Thymus (tissue), 14 donors: ENCODE measurements at places on chromosomes 3 and 15.

DNA sequence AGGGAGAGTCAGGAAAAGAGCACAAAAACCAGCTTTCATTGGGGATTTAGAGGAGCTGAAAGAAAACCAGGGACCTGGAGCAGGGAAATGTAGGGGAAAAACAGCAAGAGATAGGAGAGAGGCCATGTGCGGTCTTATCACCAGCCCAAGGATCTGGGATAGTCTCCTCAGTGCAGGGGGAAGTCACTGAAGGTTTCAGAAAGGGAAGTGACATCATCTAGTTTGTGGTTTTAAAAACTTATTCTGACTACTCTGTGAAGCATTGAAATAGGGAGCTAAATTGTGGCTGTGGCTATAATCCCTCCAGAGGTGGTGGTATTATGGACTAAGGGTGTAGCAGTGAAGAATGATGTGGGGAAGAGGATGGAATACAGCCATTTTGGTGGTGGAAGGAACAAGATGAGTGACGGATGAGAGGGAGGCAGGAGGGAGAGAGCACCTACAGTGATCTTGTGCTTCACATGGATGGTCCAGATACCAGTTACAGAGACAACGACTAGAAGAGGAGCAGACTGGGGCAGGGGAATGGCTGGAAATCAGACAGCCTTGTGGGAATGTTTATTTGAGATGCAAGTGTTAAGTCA lies 72.7 kb downstream of the HMG20A start:
- no peak for DNase-seq

DNA sequence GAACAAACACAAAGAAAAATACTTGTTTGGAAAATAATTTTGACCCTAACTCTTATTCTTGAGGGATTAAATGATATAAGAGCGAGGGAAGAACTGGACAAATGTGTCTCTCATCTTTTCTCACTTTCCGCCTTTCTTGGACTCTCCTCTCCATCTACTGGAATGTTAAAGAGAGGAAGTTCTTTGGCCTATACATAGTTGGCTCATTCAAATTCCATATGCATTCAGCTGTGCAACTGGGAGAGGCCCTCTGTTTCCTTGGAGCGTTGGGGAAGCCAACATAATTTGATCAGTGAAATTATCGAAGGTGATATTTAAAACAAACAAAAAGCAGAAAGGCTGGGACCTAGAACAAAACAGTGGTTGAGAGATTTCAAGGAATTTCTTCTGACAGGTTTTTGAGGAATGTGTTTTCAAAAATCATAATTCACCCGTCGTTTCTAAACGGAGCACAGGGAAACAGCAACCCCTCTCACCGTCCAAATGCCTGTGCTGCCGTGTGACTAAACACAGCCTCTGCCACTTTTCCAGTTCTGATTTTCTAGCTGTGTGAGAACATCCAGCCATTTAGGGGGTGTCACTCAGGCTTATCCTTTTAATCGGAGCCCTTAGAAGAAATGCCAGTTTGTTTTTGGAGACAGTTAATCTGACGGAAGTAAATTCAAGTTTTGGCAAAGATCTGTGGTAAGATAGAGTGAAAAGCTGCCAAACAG lies 489.9 kb downstream of the SOX2 start:
- DNase-seq: no peak

GRCh38 chr3:156742401-156742800 lies 68.0 kb downstream of the TIPARP start:
- DNase-seq: no peak

GRCh38 chr15:97026781-97027180 lies 696.3 kb downstream of the NR2F2 start:
- DNase-seq: no peak

- no peak for DNase-seq
These were observed 154.0 kb upstream of the PRICKLE2 start for GRCh38 chr3:64379221-64379620.

GRCh38 chr3:30826531-30826942 lies 67.9 kb downstream of the GADL1 start:
- no peak for DNase-seq

- no peak for DNase-seq
These were observed 38.1 kb downstream of the C3orf70 start for GRCh38 chr3:185114756-185115155.

- no peak for DNase-seq
These were observed 34.0 kb upstream of the PCSK6 start for GRCh38 chr15:101523560-101523940.

DNA sequence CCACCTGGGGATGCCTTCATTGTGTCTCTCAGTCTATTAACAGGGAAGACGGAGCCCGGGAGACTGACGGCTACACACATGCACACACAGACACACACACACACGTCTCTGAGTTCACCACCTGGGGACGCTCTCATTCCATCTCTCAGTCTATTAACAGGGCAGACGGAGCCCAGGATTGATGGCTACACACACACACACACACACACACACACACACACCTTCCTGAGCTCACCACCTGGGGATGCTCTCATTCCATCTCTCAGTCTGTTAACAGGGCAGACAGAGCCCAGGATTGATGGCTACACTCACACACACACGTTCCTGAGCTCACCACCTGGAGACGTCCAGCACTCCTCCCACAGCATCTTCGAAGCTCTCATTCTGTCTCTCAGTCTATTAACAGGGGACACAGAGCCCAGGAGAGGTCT lies 143.9 kb downstream of the OR4M2 start:
- no peak for DNase-seq

DNA sequence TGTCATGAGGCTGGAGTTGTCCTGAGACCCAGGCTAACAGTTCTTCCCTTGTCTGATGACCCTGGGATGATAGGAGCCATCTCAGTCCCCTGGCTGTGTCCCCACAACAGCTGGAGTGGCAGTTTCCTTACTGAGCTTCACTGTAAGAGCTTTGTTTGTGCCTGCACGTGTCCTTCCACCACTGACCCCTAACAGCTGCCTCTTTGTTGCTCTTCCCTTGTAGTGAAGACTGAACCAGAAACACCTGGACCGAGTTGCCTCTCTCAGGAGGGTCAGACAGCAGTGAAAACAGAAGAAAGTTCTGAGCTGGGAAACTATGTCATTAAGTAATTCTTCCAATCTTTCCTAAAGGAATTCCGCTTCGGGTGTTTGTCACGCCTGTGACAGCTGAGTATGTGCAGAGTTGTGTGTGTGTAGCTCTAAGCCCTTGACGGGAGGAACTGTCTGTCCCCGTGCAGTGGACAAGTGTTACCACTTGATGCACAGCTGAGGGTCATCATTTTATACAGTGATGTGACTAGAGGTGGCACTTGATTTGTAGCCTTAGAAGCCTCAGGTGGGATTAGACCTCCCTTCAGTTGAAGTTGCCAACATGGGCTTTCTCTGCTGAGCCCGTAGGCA lies 25.0 kb downstream of the MAP6D1 start:
- no peak for DNase-seq

DNA sequence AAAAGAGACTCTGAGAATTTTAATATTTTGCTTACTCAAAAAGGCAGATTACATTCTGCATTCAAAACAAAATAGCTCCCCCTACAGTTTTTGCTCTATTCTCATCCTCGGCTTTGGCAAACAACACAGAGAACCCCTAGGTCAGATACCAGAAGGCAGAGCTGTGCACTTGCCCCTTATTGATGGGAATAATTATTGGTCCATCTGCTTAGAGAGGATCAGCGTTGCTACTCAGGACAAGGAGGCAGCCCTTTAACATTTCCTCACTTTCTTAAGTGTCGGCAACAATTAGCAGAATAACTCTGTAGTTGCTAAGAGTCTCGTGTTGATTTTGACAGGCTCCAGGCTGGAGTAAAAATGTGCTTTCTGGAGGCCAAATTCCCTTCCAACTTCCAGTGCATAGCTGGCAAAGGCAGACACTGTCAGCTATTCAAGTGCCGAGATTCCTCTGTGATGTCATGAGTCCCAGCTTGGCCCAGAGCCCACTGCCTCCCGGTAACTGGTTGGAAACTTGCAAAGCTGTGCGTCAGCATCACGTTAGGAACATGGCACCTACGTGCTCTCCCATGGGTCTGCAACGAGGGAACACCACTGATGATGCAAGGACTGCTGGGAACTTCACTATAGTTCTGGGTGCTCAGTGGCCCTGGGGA lies 482.7 kb upstream of the ADAMTS9 start:
- no peak for DNase-seq

DNA sequence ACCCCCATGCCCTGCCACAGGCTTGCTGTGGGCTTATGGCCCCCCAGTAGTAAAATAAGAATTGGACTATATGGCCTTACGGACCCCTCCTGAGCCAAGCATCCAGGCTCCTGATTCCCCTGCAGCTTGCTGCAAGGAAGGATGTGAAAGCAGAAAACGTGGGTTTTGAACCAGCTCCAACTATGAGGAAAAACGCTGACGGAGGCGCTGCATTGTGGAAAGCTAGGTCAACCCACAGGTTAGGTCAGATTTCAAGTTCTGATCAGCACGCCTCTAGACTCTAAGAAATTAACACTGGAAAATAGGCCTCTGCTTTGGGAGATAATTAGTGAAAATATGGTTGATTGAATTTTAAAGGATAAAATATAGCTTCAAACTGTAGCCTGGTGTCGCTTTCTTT lies 195.4 kb upstream of the HES1 start:
- DNase-seq: no peak

DNA sequence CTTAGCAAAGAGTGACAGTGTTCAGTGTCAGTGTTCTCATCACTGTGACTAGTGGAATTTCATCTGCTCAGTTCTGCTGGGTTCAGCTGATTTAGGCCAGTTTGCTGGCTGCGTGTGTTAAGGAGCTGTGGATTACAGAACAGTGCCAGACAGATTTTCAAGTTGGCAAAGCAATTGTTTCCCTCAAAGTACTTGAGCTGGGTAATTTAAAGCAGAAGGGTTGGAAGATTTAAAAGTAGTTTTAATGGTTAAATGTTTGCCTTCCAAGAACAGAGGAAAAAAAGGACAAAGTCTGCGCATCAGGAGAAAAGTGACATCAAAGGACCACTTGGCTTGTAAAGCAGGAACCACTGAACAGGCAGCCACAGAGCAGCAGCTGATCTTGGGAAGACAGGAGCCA lies 8.7 kb downstream of the ESYT3 start:
- no peak for DNase-seq

- DNase-seq: no peak
These were observed 33.0 kb downstream of the SNRK start for GRCh38 chr3:43319376-43319775.

DNA sequence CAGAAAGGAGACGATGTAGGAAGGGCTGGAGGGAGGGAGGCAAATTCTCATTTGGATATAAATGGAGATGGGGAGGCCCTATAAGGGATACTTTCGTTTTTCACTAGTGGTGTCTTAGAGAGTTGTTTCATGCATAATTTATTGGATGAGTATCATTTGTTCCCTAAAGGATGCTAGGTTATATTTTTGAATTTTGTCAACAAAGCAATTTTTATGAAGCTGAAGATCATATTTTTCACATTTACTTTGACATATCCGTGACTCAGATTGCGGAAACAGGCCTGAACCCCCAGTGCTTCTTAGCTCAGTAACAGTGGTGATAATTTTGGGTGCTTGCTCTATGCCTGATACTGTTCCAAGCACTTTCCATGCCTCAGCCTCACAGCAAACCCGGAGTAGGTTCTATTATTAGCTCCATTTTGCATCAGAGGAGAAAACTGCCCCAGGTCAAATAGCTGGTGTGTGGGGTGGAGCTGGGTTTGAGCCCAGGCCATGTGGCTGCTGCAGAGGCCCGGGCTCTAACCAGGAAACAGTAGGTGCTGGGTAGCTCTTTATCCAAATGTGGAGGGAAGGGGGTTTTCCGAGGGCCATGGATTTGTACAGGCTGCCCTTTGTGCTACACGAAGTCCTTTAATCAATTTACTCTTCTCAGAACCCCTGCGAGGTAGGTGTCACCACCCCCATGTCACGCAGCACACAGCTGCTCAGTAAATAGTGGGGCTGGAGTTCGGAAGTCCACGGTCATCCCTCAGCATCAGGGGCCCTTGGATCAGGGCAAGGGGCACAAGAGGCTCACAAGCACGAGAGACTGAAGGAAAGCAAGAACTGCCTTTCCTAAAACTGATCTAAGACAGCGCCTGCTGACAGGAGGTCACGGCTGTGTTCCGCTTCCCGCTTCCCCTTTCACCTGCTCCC lies 99.1 kb downstream of the SLC49A4 start:
- DNase-seq: no peak

- DNase-seq: no peak
These were observed 24.5 kb upstream of the SLC15A2 start for GRCh38 chr3:121869736-121870135.

- no peak for DNase-seq
These were observed 59.1 kb upstream of the TOP2B start for GRCh38 chr3:25723802-25724201.

- no peak for DNase-seq
These were observed 11.6 kb downstream of the GALNT15 start for GRCh38 chr3:16186086-16186485.

DNA sequence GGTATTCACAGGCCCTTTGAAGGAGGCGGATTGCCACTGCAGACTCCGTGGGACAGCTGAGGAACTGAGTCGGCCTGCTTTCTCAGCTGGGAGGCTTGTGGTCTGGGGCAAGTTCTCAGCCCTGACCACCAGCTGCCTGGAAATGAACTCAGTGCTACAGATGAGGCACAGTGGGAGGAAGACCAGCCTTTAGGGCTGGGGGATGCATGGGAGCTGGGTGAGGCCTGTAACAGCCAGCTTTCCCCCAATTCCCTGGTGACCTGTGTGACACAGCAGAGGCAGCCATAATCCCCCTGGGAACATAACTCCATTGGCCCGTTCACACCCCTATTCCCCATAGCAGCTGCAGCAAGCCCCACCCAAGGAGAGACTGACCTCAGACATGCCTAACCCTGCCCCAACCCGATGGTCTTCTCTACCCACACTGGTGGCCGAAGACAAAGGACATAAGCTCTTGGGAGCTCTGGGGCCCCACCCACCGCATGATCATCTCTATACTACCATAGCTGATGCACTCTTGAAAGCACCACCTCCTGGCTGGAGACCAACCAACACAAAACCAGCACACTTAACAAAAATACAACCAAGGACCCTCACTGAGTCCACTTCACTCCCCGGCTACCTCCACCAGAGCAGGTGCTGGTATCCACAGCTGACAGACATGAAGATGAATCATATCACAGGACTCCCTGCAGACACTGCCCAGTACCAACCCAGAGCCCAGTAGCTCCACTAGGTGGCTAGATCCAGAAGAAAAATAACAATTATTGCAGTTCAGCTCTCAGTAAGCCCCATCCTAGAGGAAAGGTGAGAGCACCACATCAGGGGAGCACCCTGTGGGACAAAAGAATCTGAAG lies 24.9 kb downstream of the ZMAT3 start:
- no peak for DNase-seq

DNA sequence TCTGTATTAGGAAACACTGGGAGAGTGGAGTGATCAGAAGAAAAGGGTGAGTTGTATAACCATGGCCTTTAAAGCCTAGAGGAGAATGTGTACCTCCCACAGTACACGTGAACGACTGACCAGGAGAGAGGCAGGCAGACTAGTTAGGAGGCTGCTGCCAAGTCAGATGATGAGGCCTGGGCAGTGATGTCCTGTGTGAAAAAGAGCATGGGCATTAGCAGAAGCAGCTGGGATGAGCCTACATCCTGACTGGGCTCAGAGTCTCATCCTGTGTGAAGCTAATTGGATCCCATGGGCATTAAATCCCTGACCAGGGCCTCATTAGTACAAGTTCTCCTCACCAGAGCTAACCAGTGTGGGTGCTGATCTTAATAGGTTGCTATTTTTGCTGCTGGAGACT lies 89.1 kb upstream of the SLC2A2 start:
- no peak for DNase-seq

GRCh38 chr15:81024265-81024872 lies 23.6 kb downstream of the TLNRD1 start:
- DNase-seq: no peak

GRCh38 chr15:77085297-77085696 lies 14.4 kb upstream of the TSPAN3 start:
- DNase-seq: no peak

- DNase-seq: no peak
These were observed 135.1 kb upstream of the UBP1 start for GRCh38 chr3:33575311-33575710.
